Activated T-cell treated with anti-CD3 and anti-CD28 coated beads for 1 hour (primary cell): ENCODE measurements at places on chromosomes 7 and 10.

DNA sequence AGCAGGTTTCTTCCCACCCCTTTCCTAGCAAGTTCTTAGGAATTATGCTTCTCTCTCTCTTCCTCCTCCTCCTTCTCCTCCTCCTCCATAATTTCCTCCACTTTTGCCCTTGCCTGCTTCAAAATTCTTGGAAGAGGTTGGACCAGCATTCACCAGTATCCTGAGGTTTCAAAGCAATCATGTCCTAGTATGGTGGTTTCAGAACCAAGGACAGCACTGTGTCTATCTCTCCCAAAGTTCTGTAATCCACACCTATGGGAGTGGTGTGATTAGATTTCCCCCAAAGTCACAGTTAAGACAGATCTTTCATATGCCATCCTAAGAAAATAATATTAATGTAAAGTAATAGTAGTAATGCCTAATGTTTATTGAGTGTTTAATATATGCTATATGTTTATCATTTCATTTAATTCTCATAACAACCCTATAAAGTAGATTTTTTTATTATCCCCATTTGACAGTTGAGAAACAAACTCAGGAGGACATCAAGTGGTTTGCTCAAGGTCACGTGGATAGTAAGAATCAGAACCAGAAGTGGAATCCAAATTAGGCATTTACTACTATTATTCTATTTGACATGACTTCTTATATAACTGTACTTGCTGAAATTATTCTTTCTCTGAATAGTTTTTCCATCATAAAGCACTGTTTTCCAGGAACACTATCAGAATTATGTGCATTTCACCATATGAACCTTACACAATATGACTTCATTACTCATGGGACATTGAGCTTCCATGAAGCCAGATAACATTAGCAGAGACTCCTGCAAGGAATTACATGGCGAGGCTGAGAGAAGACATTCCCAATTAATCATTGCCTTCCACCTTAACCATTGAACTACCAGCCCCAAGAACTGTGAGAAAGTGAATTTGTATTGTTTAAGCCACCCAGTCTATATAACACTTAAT lies 91.4 kb downstream of the IPMK start:
- no peak for DNase-seq

- no peak for DNase-seq
Observed at GRCh38 chr7:77823787-77824186, 25.2 kb downstream of the PHTF2 start.

- DNase-seq, result no peak
Observed at GRCh38 chr10:102121739-102122372, 1.7 kb upstream of the LDB1 start.

DNA sequence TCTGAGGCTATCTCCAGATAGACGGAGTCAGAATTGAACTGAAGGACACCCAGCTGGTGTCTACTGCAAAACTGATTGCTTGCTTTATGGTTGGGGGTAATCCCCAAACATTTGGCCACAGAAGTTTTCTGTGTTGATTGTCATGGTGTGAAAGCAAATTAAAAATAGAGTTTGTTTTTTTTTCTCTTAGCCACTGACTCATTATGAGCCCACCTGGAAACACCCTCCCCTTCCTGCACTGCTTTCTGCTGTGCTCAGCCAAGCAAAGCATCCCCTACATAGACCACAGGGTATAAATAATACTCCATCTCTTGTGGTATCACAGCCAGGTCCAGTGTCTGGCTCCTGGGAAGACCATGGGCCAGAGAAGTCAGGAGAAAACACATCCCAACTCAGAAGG lies 6.5 kb upstream of the VWC2 start:
- no peak for DNase-seq

- DNase-seq, result no peak
Observed at GRCh38 chr7:43554423-43554822, 28.5 kb upstream of the STK17A start.

GRCh38 chr7:34735526-34735925 lies 77.5 kb downstream of the NPSR1 start:
- DNase-seq, result no peak

DNA sequence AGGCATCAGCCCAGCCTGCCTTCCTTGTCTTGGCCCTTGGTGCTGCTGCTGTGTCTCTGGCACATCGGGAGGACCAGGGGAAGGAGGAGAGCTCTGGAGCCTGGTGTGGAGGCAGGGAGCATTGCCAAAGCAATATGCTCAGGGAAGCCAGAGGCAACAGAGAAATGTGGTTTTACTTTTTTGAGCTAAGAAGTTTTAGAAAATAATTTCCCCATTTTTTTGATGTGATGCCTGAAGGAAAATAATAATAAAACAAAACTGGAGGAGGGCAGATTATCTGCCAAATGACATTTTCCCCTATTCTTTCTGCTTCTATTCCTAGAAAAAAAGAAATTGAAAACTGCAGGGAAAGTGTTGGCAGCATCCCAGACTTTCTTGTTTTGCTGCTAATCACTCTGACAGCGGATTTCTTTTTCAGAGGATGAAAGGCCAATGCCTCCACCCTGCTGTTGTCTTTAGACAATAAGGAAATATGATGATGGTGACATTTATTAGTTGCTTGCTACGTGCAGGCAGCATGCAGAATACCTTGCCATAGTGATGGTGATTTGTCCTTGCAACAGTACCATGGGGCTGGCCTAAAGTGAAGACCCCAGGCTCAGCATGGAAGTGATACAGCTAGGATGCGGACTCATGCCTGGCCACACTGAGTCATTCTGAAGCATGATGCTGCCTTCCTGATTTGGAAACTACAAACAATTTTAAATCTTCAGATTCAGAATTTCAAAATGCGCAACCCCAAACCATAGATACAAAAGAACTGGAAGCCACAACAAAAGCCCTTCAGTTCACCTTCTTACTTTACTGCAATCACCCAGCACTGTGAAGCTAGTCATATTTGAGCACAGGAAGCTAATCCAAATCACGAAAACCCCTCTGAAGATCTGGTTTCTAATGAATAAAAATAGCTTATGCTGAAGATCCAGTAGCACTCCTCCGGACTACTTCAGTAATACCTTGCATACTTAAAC lies 260.2 kb upstream of the TMEM72 start:
- no peak for DNase-seq

DNA sequence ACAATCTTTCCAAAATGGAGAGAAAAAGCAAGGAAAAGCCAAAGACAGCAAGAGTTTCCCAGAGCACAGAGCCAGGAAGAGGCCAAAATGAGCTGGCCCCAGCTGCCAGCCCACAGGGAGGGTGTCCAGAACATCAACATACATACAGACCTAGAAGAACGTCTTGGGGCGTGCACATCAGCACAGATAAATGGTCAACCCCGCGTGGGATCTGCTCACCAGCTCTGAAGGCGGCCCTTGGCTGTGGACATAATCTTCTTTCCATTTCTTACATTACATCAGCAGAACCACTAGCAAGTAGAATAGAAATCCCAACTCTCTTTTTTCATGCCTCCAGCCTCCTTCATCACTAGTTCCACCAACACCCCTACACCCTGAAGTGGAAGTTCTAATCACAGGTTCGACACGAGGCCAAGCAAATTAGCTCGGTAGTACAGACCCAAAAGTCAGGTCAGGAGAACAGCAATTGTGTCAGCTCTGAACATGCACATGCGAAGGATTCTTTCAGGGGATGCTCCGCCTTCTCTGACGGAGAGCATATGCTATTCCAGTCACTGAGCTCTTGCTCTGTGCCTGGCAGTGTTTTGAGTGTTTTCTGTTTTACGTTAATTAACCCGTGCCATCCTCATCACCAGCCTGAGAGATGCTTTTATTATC lies 16.4 kb downstream of the SH3PXD2A start:
- DNase-seq, result no peak

DNA sequence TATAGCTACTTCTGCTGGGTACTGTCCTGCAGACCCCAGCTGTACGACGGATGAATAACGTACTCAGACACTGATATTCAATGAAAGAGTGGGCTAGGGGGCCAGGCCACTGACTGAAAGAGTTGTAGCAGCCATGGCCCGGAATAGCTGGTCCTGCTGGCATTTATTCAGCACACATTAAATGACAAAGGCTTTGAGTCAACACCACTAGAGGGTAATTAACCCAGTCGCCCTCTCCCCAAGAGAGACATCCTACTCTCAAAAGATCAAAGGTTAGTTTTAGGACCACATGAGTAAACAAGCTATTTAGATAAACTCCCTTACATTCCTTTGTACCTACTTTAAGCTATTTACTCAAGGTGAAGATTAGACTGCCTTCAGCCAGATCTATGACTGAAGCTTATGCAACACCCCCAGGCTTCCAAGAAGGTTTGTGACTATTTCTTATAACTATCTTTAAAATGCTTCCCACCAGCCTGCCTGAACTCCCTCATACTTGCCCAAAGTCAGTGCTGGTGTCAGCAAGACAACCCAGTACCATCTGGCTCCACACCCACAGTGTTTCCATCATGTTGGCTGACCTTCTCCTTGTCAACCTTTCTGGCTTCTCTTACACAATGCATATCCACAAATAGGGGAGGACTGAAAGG lies 629.1 kb downstream of the SORCS1 start:
- DNase-seq, result no peak

GRCh38 chr10:784403-785088 lies 95.1 kb upstream of the DIP2C start:
- DNase-seq, result no peak

DNA sequence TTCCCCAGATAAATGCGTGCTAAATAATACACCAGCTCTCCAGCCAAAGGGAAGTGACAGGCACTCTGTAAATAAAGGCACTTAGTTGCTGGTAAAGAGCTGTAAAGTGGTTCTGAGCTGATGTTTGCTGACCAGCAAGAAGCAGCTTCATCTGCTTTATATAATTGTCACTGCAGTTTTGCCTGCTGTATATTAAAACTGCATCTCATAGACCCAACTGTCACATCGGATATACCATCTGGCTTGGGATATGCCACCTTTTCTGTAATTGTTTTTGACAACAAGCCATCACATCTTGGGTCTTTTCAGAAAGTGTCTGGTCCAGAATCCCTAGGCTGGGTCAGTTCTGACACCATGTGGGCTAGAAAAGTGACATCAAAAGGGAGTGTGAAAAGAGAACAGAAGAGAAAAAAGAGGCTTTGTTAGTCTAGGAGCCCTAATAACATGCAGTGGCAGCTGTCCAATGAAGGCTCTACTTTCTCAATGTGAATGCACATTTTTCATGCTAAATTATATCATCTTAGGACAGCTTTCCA lies 697.6 kb downstream of the KCNMA1 start:
- no peak for DNase-seq

- DNase-seq, result no peak
Observed at GRCh38 chr10:84367256-84367655, 38.9 kb downstream of the CCSER2 start.

- no peak for DNase-seq
Observed at GRCh38 chr10:98367604-98368451, 47.2 kb downstream of the PYROXD2 start.

DNA sequence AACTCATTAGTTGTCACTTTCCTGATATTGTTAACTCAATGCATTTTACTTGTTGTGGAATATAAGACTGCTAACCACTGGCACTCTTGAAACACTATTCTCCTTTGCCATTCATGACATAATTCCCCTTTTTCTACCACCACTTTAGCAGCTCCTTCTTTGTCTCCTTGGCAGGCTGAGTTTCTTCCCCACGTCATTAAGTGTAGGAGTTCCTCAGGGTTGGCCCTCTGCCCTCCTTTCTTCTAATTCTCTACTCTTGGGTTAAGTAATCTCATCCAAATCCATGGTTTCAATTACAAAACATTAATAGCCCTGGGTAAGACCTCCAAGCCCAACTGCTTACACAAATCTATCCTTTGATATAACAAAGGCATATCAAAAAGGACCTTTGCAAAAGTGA lies 175.1 kb downstream of the HGF start:
- DNase-seq, result no peak

GRCh38 chr10:86708068-86708782 lies 39.9 kb downstream of the LDB3 start:
- no peak for DNase-seq

DNA sequence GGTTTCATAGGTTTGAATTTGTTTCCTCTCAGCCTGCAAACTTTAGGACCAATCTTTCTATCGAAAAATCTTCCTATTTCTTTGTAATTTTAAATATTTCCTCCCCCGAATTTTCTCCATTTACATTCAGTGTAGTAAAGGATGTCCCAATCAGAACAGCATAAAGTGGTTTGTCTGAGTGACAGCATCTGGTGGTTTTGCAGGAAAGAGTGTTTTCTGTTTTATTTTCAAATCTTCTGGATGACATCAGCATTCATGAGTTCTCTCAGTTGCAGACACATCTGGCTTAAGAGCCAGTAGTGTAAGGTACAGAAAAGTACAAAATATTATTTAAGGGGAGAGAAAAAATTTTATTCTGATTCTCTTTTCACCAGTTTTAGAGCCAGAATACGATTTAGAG lies 634.8 kb downstream of the PHTF2 start:
- DNase-seq, result no peak

DNA sequence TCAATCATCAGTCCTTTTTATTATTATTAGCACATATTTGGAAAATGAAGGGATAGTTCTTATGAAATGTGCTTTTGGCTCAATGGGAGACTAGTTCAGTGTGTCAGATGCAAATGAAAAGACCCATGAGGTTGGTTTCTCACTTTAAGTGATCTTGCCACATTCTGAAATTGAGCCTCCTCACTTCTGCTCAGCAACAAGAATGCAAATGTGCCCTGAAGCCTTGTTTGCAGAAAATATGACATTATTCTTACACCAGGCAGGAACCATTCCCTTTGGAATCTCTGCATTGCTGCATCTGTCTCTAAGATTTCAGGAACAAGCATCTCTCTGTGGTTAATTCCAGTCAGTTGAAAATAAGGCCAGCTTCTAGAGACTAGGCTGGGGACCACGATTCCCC lies 186.1 kb upstream of the PLPP4 start:
- DNase-seq, result no peak

- DNase-seq, result no peak
Observed at GRCh38 chr7:15684111-15684800, 2.2 kb downstream of the MEOX2 start.

- no peak for DNase-seq
Observed at GRCh38 chr10:82266438-82266837, 391.4 kb downstream of the NRG3 start.

DNA sequence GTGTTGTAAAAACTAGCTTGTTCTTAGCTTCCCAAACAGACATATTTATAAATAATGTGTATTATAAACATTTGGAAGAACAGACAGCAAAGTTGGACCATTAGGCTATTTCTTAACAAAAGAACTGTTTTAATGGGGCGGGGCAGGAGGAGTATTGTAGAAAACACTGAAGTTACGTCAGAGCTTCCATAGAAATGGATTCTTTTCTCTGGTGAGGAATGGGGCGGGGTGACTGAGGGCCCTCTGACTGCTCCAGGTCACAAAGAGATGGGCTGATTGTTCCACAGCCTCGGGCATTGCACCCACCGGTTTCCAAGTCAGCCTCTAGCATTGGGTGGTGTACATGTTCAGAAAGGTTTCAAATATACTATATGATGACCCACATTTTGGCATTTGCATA lies 36.8 kb upstream of the ADAM12 start:
- no peak for DNase-seq
